NCI-H510A treated with DMSO at 0.1 percent for 48 hours (cell line): ENCODE measurements at places on chromosomes 12 and 14.

- DNase-seq: no peak
These were observed 6.0 kb downstream of the KRT2 start for GRCh38 chr12:52645982-52646381.

DNA sequence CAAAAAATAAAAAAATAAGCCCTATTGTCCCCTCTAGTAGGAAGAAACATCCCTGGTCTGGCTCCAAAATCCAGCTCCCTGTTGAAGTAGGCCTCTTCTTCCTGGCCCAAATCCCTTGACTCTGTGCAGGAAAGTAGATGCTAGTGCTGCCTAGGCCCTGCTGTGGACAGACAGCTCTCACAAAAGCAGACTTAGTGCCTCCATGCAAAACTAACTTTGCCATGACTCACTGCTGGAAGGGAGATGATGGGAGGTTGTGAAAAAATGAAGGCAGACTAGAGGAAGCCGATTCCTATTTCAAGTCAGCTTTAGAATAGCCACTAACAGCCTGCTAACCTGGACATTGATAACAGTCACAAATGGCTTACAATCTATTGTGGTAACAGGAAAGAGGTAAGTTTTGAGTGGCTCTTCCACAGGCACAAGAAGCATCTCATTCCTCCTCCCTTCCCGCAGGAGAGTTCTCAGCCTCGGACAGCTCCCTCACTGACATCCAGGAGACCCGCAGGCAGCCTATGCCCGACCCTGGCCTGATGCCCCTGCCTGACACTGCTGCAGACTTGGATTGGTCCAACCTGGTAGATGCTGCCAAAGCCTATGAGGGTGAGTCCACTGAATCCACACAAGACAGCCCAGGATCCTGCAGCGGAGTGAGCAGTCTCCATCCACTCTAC lies 198.9 kb upstream of the RGS6 start:
- no peak for DNase-seq

DNA sequence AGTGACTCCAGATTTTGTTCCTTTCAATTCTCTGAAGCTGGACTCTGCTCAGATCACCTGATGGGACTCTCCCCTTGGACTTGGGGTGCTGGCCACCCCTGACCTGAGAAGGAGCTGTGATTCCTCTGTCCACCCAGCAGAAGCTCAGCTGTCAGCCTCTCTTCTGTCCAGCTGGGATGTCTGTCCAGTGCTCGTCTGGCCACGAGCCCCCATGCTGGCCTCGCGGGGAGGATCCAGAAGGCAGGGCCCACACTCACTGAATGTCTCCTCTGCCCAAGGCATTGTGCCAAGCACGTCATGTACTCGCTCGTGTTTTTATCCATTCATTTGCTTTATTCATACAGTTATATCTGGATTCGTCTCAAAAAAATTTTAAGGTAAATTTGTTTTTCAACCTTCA lies 14.2 kb upstream of the SLC24A4 start:
- DNase-seq: no peak

GRCh38 chr14:31258427-31259039 lies 50.9 kb upstream of the HECTD1 start:
- DNase-seq: no peak

GRCh38 chr12:94731733-94732360 lies 81.5 kb upstream of the TMCC3 start:
- DNase-seq: no peak

DNA sequence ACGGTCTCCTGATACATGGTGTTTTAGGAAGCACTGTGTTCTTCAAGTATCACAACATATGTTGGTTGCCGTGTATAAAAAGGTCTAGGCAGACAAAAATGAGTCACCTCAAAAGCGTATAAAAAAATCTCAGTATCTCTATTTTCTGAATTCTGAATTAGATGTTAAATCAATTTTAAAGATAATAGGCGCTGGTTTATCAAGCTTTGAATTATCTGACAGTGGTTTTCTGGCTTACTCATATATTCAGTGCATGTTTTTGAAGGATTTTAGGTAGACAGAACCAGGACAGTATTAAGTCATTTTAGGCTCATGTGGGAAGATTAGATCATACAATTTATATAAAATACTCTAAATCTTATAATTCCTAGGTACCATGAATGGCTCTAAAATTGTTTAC lies 110.8 kb downstream of the TMTC2 start:
- DNase-seq: no peak
